NCI-H460 (cell line): ENCODE measurements at places on chromosomes 1 and 21. TPM values are rescaled to one million over a fixed set of nuclear protein-coding genes. Genes with fewer than 3 reads are reported as not detected.

DNA sequence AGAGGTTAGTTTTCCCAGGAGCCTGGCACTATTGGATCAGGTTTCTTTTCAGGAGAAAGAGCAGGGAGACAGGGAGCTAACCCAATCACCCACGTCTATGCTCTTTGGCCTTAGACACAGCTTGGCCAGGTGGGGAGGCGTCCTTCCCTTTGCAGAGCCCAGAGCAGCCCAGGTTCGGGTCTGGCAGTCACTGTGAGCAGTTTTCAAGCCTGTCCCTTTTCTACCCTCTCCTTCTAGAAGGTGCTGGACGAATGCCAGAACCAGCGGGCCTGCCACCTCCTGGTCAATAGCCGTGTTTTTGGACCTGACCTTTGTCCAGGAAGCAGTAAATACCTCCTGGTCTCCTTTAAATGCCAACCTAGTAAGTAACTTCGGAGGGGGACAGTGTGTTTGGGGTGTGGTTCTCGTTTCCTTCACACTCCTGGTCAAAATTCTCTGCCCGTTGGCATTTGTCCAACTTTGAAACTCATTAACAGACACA, 44.9 kb downstream of the EVA1C start:
- DNase-seq: peak; percentile 71

CGN gene
- 0.02 TPM in 1 of 2 replicates, not detected in the other for total RNA-seq

DNA sequence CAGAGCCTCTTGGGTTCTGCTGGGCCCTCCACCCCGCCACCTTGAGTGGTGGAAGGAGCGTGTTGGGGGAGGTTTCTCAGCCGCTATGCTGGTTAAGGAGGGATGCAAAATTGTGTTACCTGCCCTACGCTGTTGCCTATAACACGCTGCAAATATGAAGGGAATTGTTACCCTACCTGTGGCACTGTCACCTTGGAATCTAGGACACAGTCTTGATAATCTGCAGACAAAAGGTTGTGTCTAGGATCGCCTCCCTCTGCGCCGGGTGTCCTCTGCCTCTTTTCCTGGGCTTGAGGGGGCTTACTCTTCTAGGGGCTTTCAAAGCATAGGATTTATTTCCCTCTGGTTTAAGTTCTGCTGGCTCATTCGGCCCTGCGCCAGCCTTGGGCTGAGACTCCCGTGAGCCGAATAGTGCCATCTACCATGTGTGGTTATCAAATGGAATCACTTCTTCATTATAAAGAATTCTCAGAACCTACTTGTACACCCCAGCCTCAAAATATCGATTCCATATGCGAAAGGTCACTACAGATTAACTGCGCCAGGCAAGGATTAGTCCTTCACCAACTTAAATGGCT, 697 bp downstream of the SLC22A15 start:
- no peak for DNase-seq

GRCh38 chr1:93675271-93675670, 6.4 kb downstream of the BCAR3 start:
- DNase-seq: no peak

DNA sequence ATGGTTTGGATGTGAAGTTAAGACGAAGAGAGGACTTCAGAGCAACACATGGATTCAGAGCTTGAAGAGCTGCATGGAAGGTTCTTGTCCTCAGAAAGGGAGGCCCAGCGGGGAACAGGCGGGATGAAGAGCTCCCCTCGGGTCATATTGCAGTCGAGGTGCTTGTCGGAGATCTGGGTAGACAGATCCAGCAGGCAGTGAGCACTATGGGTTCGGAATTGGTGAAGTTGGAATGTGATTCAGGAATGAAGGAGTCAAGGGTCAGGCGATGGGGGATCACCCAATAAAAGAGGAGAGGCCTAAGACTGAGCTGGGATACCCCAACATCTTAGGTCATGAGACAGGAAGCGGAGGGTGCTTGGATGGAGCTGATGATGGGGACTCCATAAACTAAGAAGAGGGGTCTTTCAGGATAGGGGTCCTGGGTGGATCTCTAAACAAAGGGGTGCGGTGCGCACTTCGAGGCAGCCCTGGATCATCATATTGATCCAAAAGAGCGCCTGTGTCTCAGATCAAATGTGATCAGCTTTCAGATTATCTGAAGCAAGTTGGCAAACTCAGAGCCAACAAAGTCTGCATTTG, 176.3 kb upstream of the VAMP3 start:
- DNase-seq: no peak

- no peak for DNase-seq
These were observed 30.1 kb downstream of the ABCG1 start for GRCh38 chr21:42248783-42249597.

DNA sequence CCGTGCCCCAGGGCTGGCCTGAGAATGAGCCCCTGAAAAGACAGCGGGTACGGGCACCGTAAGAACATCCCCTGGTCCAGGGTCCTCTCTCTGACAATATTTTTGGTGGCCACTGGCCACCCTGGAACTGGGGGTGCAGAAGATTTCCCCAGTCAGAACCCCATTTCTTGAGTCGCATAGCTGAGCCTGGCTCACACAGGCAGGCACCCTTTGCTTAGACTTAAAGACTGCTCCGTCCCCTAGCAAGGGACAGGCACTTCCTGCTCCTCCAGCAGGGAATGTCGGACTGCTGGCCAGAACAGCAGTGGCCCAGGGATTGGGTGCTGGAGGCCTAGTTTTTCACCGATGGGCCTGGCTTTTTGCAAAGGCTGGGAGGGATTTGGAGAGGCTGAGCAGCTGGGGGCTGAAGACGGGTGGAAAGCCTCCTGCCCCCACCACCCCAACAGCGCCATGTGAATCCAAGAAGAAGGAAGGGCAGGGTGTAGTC, 4.3 kb downstream of the OLIG2 start:
- no peak for DNase-seq

- DNase-seq: peak; percentile 78
These were observed 227.8 kb downstream of the NRIP1 start for GRCh38 chr21:14836950-14837349.

- no peak for DNase-seq
These were observed 3.4 kb downstream of the FOXO6 start for GRCh38 chr1:41364442-41365319.
